Frontal cortex (tissue), 4 donors: ENCODE measurements at places on chromosomes 13 and 19. TPM values are rescaled to one million over a fixed set of nuclear protein-coding genes. Genes with fewer than 3 reads are reported as not detected.

The ZNF837 gene
- 2.4 TPM for total RNA-seq

The TBCB gene
- 496 TPM for total RNA-seq

The OR10H1 gene
- not detected for total RNA-seq

The LYPD3 gene
- under 0.01 TPM for total RNA-seq

The LYPD4 gene
- not detected for total RNA-seq

The TEKTIP1 gene
- 0.41 TPM for total RNA-seq

The IGFL1 gene
- not detected for total RNA-seq

The GPR4 gene
- under 0.01 TPM for total RNA-seq

The RGCC gene
- 17.1 TPM for total RNA-seq

The LILRB1 gene
- total RNA-seq: not detected

The BRSK1 gene
- 81.1 TPM for total RNA-seq

GRCh38 chr13:97339988-97340749 is 93.8 kb upstream of the RAP2A start:
- DNase-seq: no peak

DNA sequence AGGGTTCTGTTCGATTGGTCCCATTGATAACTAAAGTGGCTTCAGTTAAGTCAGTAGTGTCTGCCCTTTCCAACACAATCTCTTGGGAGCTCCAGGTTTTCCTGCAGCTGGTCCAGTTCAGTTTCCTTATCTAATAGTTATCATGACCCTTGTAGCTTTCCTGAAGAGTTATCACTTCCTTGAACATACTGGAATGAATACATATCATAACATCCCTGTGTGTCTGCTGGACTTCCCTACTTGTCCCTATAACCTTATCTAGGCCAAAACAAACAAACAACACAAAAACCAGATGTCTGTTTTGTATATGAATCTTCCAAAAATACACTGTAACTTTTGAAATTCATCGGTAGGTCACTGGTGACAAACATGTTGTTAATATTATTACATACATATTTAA is 167.6 kb downstream of the DCT start:
- DNase-seq: no peak

DNA sequence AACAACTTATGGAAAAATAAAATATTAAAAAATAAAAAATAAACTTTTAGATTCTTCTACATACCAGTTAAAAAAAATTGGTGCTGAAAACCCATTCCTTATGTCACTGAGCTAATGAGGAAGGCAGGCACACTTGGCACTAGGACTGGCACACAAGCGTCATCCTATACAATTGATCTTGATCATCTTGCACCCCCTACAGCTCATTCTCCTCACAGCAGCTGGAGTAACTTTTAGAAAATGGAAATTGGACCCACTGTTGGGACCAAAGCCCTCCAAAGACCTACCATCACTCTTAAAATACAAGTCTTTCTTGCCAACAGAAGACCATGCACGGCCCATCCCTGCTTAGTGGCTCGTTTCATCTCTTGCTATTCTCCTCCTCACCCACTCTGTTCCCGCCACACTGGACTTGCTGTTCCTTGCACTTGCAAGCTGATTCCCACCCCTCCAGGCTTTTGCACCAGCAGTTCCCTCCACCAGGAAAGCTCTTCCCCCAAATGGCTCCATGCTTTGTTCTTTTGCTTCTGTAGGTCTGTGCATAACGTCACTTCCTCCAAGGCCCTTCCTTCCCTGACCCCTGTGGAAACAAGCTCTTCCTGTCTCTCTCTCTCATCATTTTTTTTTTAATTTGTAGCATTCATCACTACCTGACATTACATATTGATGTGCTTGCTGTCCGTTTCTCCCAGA is 11.6 kb downstream of the CTU1 start:
- DNase-seq: no peak

DNA sequence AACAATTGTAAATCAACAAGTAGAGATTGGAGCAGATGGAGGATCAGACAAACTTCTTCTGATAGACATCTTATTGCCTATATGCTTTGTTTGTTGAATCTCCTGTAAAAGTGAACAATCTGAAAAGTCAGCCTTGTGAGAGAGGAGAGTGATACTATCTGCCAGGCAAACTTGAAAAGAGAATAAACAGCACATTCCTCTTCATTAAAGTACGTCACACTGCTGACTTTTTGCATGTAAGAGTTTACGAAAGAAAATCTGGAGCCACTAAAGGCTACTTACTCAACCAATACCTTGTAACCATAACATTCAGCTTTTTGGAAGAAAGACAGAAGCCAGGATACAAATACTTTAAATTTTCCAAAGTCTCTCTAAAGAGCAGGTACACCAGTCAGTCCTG is 42.5 kb downstream of the EDNRB start:
- no peak for DNase-seq

DNA sequence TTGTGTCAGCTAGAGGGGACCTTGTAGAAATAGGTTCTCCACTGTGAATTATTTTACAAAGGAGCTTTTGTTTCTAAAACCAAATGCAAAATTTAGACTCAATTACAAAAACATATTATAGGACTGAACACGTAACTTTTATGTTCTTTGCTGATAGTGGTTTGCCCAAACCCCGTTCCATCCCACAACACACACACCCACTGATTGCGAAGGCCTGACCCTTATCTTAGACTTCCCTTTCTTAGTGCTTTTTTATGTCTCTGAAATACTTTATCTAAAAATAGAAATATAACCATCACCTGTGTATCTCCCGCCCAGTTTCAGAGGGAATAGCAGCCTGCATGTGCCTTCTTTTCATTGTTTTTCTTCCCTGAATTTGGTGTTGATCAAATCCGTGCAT is 13.0 kb downstream of the CCNA1 start:
- DNase-seq: no peak

- DNase-seq: no peak
These were observed 29.5 kb upstream of the ANKRD10 start for GRCh38 chr13:110944121-110944967.

DNA sequence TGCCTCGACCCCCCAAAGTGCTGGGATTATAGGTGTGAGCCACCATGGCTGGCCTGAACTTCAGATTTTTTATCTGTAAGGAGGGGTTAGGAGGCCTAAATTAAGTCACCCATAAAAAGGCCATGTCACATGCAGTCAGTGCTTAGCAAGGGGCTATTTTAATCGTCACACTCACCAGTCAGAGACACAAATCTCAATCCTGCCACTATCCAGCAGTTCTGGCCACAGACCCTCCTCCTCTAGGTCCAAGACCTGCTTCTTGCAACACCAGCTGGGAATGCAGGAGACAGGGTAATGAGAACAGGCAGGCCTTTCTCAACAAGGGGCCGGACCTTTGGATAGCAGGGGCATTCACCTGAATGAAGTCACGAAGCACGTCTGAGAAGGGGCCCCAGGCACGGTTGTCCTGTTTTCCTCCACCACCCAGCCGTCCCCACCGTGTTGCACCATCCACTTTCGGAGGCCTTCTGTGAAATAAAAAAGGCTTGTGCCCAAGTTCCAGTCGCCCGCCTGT is 1.4 kb downstream of the FBXO27 start:
- DNase-seq: no peak

DNA sequence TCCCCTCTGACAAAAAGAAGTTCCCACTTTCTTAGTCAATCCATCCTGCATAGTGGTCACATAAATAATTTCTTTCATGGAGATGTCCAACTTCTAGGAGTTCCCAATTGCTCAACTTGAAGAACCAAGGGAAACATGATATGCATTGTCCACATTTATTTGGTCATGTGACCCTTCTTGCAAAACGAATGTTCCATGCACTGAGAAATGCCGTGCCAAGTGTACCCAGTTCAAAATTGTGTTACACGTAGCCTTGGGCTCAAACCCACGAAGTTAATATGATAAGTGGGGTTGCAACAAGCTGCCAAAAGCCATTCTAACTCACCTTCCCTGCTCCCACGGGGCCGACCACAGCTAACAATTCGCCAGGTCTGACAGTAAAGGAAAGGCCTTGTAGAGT is 113.1 kb downstream of the ABCC4 start:
- no peak for DNase-seq

GRCh38 chr13:31154939-31155338 is 6.8 kb downstream of the HSPH1 start:
- no peak for DNase-seq

GRCh38 chr13:113498905-113499304 is 8.4 kb upstream of the DCUN1D2 start:
- no peak for DNase-seq

DNA sequence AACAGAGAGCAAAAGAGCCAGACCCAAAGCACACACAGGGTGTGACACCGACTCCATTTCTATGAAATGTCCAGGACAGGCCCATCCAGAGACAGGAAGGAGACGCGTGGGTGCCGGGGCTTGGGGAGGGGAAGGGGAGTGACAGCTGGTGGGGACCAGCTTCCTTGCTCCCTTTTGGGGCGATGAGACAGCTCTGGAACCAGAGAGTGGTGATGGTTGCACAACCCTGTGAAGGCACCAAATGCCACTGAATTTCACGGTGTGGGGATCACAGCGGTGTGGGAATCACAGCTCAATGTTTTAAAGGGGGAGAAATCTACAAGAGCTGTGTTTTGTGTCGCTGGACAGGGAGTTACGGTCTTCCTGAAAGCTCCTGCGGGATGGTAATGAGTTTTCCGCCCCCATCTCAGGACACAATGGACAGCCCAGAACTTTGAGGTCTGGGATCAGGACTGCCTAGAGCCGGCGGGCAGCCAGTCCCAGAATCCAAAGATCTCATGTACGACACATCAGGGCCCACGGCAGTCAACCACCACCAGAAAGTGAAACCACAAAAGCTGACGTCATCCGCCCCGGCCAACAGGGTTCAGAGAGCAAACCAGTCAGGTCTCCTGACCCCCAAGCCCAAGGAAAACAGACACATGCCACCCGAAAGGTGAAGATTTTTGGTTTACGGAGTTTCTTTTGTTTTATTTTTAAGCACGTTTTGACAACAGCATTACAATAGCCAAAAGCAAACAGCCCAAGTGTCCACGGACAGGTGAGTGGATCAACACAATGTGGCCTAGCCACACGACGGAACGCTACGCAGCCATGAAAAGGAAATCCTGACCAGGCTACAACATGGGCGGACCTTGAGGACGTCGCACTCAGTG is 7.3 kb downstream of the SGTA start:
- no peak for DNase-seq

DNA sequence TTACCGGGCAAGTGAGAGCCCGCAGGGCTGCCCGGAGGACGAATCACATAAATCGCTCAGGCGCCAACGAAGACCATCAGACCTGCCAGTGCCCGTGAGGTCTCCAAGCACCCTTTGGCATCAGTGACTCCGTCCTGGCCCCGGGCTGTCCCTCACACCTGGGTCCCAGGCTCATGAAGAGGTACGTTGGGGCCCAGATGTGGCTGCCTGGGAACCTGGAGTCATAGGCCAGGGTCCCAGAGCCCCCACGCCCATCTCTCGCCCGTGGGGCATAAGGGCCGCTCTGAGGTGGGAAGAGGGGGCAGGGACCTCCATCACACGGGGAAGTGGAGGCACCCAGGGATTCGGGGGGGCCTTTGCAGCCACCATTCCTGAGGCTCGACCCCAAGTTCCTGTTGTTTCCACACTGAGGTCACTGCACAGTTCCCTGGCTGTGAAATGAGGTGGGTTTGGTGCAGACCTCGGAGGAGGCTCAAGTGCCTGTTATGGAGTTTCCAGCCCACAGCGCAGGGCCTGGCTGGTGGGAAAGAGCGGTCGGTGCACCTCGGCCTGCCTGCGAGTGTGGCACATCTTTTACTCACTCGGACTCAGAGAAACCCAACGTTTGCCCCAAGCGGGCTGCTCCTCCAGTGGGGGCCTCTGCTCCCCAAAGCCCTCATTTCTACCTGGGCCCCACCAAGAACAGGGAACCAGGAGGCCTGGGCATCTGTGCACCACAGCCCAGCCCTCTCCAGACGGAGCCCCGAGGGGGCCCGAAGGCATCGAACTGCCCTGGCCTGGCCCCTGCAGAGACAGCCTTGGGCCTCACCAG is 35.9 kb upstream of the C13orf46 start:
- DNase-seq: no peak

DNA sequence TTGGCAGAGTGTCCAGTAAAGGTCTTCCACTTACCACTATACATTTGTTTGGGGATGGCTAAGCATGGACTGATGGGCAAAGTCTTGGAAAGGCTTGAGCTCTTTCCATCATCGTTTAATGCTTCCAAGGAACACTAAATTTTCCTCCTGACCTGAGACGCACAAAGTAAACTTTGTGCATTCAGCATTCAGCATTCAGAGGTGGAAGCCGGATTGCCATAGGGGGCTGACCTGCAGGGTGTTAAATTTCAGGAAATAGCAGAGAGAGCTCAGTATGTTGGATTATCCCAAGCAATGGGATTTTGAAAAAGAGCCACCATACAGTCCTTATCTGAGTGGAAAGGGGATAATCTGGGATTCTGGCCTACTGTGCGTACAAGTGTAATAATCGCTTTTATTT is 14.0 kb downstream of the ZNF552 start:
- no peak for DNase-seq

DNA sequence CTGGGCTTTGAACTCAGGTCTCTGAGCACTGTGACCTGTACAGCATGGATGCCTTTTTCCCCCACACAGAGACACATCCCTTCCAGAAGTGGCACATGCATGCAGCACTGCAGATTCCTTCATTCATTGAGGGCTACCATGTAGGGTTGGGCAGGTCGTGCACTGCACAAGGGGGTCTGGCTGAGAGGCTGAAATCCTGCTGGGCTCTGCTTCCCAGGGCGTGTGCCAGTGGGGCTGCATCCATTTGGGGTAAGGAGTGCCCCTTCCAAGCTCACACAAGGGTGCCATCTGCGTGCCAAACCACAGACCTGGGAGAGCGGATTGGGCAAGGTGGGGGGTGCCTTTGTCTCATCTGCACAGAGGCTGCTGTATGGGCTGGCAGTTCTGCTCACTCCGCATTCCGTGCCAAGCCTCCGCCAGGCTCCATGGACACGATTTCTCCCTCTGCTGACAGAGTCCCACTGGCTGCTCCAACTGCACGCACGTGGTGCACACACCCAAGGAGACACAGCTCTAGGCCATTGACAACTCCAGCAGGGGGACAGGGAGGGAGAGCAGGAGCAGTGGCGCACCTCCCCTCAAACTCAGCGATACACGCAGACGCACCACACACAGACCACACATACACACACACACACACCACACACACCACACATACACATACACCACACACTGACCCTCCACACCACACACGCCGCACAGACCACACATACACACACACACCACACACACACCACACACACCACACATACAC is 4.5 kb upstream of the SHISA7 start:
- peak; percentile 71 for DNase-seq

DNA sequence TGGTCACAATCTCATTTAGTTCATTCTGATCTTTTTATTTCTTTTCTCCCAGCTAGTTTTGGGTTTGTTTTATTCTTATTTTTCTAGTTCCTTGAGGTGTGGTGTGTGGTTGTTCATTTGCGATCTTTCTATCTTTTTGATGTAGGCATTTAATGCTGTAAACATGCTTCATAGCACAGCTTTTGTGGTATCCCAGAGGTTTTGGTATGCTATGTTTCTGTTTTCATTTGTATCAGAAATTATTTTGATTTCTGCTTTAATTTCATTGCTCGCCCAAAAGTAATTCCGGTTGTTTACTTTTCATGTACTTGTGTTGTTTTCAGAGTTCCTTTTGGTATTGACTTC is 12.6 kb downstream of the DNAJC3 start:
- DNase-seq: no peak
